Activated CD8-positive, alpha-beta memory T cell treated with anti-CD3 and anti-CD28 coated beads, Interleukin-2, amount 10 ng/mL, durations not matched to agents 7 days and 5 days (primary cell): ENCODE measurements at places on chromosomes 2 and 18.

DNA sequence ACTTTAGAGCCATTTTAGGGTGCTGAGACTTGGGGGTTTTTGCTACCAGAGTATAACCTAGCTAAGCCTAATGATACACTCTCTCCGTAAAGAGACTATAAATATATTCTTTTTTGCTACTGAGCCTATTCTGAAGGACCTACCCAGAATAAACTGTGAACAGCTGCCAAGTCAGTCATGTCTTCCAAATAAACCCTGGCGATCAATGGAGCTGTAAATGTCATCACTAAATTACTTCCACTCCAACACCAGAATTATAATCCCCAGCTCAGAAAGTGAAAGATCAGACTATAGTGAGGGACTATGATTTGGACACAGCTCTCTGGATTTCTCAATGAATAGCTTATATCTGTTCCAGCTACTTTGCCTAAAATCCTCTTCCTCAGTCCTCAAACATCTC lies 178.9 kb downstream of the METTL4 start:
- H3K27me3 ChIP-seq = peaks cover 9% of the 10 kb centered on the region
- no peaks in the 10 kb centered on the region for H3K36me3 ChIP-seq
- no peak overlapping the region for H3K27ac ChIP-seq
- no peaks in the 10 kb centered on the region for H3K4me1 ChIP-seq

DNA sequence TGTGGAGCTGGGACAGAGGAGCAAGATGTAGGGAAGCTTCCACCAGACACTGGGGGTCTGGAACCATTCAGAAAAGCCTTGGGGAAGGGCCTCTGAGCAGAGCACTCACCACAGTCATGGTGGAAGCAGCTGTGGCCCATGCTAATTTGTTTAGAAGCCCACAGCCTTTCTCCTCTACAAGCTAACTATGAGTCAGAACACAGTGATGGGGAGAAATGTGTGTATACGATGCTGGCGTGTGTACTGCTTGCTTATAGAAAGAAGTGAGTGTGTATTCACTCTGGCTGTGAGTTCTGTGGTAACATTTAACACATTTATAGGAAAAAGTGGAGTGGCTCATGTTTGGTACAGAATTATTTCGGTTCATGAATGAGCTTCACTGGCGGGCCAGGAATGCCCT lies 157.0 kb upstream of the ACAA2 start:
- H3K4me1 ChIP-seq = no peaks in the 10 kb centered on the region
- no peak for DNase-seq
- H3K27ac ChIP-seq = no peak overlapping the region
- H3K36me3 ChIP-seq = no peaks in the 10 kb centered on the region
- peaks cover 20% of the 10 kb centered on the region for H3K27me3 ChIP-seq
- H3K4me3 ChIP-seq = no peak overlapping the region

GRCh38 chr2:29629495-29629894 lies 291.9 kb downstream of the ALK start:
- no peak overlapping the region for H3K27ac ChIP-seq
- H3K36me3 ChIP-seq = no peaks in the 10 kb centered on the region
- no peak for DNase-seq
- no peaks in the 10 kb centered on the region for H3K4me1 ChIP-seq

GRCh38 chr2:1653956-1654695 lies 90.2 kb downstream of the PXDN start:
- H3K4me3 ChIP-seq = no peak overlapping the region
- H3K4me1 ChIP-seq = no peaks in the 10 kb centered on the region
- H3K27ac ChIP-seq = no peak overlapping the region
- H3K36me3 ChIP-seq = no peaks in the 10 kb centered on the region

DNA sequence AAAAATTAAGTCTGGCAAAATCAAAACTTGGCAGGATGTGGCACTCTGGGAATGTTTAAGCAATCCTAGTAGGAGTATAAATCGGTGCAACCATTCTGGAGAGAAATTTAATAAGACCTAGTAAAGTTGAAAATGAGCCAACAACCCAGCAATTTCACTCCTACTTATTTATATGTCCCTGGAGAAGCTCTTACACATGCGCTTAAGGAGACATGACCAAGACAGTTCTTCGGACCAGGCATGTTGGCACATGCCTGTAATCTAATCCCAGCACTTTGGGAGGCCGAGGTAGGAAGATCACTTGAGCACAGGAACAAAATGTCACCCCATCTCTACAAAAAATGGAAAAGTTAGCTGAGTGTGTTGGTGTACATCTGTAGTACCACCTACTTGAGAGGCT lies 374.6 kb upstream of the LYPD1 start:
- H3K27me3 ChIP-seq = no peaks in the 10 kb centered on the region
- H3K27ac ChIP-seq = no peak overlapping the region
- no peaks in the 10 kb centered on the region for H3K36me3 ChIP-seq
- DNase-seq = no peak
- H3K4me1 ChIP-seq = no peaks in the 10 kb centered on the region
- no peak overlapping the region for H3K4me3 ChIP-seq
